ENCODE measurements at places on chromosomes 2 and 18.

- no peak for DNase-seq
Measured at GRCh38 chr2:49162151-49162550, 7.8 kb upstream of the FSHR start.

DNA sequence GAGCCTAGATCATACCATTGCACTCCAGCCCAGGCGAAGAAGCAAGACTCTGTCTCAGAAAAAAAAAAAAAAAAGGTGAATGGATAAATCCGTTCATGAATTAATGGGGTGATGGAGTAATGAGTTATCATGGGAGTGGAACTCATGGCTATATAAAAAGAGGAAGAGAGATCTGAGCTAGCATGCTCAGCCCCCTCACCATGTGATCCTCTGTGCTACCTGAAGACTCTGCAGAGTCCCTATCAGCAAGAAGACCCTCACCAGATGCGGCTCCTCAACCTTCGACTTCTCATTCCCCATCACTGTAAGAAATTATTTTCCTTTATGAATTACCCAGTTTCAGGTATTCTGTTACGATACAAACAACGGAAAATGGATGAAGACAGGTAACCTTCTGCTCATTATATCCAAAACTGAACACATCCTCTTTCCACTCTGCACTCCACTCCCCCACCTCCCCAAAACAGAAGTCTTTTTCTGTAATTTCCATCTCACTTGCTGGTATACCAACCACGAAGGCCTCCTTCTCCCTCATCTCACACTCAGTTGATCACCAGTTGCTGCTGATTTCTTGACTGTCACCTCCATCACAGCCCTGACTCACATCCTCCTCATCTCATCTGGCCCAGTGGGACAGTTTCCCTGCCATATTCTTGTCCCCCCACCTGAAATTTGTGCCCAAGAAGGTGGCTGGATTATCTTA, 8.8 kb downstream of the RETREG2 start:
- no peak for DNase-seq

GRCh38 chr18:48889115-48889941, 61.4 kb downstream of the SMAD7 start:
- no peak for DNase-seq

- peak; percentile 62 for DNase-seq
Measured at GRCh38 chr2:63049970-63050333, 678 bp upstream of the OTX1 start.

DNA sequence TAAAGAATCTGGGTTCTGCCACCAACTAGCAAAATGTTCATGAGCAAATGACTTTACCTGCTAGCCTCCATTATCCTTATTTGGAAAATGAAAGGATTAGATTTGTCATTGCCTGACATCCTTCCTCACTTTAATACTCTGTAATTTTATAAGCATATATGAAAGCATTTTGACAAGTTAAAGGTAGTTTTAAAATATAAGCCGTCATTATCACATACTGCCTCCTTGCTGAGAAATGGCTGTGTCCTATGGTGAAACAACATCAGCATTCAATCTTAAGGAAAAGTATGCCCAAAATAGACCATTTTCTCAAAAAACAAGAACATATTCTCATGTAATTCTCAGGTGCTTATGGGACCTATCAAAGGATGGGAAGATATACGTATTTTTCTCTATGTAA, 461.2 kb downstream of the SUCLG1 start:
- DNase-seq: no peak

DNA sequence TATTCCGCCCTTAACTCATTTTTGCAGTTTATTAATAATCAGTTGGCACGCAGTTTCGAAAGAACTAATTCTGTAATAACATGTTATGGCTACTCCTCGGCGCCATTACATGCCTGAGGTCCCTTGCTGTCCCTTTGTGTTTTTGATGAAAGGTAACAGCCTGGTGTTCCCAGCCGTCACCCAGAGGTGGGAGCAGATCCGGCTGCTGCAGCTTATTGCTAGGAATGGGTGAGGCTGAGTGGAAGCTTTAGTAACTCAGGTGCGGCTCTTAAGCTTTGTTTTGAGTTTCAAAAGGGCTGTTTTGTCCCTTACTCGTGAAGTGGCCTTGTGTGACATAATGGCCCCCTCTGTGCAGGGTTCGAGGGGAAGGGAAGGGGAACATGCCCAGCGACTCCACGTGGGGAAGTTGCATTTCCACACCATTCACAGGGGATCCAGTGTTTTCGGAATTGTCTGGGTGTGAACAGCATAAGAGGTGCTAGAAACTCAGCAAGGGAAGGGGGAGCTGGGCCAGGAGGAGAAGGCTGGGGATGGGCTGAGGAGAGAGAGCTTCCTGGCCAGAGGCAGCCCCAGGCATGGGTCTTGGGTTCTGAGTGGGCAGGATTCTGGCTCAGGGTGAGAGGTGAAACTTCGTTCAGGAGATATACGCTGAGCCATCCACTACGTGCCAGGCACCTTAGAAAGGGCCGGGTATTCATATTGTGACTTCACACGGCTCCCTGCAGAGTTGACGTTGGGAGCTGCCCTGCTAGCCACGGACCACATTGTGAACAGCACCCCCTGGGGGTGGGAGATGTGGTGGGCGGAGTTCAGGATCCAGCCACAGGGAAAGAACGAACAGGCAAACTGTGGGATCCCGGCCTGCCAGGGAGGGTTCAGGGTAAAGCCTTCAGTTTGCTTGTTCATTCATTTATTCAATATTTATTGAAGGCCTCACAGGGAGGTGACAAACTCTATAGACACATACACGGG, 84.4 kb downstream of the TGOLN2 start:
- DNase-seq: no peak

DNA sequence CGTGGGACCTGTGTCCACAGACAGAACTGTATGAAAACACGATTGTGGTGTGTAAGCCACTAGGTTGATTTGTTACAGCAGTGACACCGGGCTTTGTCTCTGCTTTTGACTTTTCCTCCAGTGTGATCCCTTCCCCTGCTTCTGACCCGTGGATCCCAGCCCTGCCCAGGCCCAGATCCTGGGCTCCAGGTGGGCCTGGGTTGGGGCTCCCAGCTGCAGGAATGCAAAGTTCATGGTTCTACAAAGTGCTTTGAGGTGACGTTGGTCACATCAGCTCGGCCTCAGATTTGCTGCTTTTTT, 26.8 kb downstream of the HPCAL1 start:
- DNase-seq: no peak

- no peak for DNase-seq
Measured at GRCh38 chr2:54176577-54176976, 61.2 kb downstream of the ACYP2 start.
